ENCODE measurements at places on chromosomes 12 and 14.

GRCh38 chr14:106044949-106045596, 518.7 kb downstream of the TMEM121 start:
- DNase-seq: peak; percentile 51

DNA sequence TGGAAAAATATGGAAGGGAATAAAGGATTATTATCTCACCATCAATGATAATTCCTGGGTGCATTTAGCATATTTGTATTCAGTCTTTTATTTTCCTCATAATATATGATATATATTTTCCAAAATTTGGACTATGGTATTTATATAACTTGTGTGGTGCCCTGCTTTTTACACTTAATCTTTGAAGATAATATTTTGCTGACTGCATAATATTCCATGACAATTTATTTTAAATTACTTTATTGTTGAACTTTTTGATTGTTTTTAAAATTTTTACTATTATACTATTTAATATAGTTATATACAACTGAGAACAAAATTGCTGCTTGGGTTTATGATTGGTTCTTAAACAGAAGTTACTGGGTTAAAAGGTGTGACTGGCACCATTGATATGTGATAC, 212.3 kb downstream of the TTC6 start:
- DNase-seq: no peak

DNA sequence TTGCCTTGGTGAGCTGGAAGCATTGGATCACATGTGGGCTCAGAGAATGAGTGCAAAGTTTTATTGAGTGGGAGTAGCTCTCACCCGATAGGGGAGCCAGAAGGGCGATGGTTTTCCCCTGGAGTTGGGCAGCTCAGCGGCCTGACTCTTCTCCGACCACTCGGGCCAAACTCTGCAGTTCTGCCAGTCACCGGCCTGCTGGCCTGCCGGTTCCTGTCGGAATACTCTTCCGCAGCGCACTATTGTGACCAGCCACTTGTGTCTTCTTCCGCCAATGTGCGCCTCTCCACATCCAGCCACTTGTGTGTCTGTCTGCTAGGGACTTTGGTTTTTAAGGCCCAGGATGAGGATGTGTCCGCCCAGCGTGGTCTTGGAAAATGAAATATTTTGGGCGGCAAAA, 43.5 kb upstream of the PRKD1 start:
- no peak for DNase-seq

DNA sequence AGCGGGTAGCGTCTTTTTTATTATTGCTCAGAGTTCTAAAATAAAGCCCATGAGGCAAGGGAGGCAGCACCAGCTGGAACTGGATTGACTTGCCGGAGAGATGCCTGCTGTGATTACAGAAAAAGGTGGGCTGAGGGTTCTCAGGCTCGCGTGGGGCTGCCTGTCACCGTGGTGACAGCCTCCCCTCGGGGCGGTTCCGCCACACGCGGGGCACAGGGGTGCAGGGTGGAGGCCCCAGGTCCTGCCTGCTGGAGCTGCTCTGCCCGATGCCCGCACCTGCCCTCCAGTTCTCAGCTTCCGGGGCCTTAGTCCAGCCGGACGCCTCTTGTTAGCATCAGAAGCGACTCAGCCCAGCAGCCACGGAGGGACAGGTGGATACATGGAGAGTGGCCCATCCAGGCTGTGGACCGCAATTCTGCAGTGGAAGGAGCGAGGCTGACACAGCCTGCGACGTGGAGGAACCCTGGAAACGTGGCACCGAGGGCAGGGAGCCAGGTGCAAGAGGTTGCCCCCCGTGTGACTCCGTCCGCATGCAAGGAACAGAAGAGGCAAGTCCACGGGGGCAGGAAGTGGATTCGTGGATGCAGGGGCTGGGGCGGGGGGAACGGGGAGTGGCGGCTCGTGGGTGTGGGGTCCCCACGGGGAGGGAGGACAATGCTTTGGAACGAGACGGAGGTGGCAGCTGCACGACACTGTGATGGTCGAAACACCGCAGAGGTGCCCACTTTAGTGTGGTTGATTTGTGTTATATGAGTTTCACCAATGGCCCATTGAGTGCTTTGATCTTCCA, 79.5 kb downstream of the GALNT9 start:
- no peak for DNase-seq

DNA sequence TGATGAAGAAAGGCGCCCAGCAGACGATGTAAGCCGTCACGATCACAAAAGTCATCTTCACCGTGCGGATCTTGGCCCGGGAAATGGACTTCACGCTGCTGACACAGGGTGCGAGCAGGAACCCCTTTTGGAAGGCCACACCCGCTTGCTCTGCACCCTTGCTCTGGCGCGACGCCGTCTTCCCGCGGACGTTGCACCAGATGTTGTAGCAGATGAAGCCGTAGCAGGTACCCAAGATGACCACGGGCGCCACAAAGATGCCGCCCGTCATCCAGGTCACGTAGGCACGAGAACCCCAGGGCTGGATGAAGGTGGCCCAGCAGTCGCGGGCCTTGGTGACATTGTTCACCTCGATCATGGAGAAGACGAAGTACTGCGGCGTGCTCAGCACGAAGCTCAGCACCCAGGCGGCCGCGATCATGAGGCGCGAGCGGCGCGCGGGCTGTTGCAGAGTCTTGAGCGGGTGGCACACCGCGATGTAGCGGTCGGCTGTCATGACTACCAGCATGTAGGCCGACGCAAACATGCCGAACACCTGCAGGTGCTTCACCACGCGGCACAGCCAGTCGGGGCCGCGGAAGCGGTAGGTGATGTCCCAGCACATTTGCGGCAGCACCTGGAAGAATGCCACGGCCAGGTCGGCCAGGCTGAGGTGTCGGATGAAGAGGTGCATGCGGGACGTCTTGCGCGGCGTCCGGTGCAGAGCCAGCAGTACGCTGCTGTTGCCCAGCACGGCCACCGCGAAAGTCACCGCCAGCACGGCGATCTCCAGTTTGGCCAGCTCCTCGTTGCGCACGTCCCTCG, 890 bp downstream of the AVPR1A start:
- no peak for DNase-seq

DNA sequence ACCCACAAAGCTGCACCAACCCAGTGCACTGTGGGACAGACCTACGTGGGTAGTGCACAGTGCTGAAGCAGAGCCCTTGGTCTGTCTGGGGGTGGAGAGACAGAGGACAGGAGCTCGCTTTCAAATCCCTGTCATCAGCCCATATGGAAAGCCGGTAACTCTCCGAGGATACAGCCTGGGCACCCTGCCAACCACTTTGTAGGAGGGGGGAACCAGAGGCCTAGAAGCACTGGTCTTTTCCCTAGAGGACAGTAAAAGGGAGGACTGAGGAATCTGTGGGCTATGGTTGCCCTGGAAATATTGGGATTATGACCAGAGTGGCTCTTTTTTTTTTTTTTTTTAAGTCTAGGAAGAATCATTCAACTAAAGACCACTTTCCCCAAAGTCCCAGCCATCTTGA, 74.3 kb downstream of the MAP3K9 start:
- no peak for DNase-seq

GRCh38 chr12:27331291-27331926, 1.2 kb upstream of the BMAL2 start:
- peak; percentile 74 for DNase-seq

GRCh38 chr14:80395031-80395430, 183.7 kb upstream of the DIO2 start:
- no peak for DNase-seq

GRCh38 chr14:98093111-98093510, 1178.9 kb downstream of the BCL11B start:
- no peak for DNase-seq

DNA sequence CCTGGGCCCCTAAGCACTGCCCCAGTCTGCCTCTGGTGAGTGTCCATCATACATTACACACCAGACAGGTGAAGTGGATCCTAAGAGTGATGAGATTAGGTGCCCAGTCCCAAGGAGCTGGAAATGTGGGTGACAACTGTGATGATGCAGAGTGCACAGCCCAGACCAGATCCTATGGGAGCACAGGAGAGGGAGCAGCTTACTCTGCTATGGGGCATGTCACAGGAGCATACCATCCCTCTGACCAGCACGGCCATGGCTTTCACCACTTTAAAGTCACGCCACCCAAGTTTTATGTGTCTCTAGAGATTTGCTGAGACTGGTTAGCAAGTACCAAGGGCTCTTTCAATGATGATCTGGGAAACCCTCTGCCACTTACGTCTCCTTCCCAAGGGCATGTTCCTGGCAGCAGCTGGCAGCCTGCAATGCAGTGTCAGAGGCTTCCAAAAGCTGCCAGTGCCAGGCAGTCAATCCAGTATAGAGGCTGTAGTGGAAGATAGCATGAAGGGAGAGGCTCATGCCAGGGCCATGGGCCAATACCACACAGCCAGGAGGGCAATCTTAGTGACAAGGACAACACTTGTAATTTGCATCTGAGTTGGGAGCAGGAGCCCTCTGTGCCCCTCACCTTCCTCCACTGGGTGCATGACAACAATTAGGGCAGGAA, 40.2 kb downstream of the STAB2 start:
- no peak for DNase-seq

- peak; percentile 10 for DNase-seq
These were observed 2.2 kb downstream of the ADIPOR2 start for GRCh38 chr12:1692895-1693610.

DNA sequence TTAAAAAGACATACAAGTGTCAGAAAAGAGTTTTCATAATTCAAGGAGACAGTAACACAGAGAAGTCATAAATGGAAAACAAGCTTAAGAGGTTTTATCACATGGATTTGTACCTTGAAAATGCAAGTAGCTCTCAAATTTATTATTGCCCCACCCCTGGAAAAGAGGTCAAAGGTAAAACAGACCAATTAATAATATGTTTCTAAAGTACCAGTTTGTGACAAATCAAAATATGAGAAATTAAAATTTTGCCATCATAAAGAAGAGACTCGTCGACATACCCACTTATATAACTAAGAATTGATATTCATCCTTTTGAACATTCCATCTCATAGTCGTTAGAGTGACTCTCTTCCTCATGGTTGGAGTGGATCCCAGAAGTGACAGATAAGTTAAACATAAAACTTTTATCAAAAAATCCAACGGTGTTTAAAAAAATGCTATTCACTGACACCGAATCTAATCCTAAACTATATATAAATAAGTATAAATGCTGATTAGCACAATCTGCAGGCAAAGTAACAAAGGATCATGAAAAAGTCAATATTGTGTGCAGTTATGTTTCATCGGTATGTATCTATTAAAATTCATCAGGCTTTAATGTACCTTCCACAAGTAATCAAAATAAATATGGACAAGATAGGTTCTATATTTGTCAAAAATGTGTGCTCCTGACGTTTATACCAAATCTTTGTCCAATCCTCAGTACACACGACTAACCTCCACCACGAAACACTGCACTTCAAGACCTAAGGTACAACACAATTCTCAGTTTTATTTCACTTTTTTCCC, 2.3 kb downstream of the CORO1C start:
- DNase-seq: no peak

- DNase-seq: no peak
These were observed 400.5 kb upstream of the CCDC196 start for GRCh38 chr14:66085665-66086064.

DNA sequence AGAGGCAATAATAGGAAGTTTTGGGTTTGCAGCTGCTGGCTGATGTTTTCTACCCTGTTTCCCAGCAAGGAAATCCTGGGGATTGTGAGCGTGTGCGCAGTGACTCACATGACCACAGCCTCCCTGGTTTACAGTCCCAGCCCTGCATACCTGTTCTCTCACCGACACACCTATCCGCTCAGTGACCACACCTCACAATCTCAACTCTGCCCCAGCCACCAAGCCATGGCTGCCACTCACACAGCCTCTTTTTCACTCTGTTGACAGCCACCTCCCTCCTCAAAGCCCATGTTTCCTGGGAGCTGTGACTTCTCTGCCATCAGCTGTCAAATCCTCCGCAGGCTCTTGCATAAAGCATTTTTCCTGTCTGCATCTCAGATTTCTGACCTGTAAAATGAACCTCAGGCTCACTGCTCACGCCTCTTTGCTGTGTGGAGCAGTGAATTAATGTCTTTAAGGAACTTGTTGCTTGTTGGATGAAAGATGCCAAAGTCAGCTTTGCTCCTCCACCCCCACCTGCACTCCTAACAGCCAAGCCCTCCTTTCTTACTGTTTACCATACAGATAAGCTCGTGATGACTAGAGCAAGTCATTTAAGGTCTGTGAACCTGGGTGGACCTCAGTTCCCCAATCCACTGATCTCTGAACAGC, 43.5 kb downstream of the B4GALNT3 start:
- DNase-seq: no peak

- no peak for DNase-seq
These were observed 797.4 kb downstream of the DIO2 start for GRCh38 chr14:79413734-79414428.

DNA sequence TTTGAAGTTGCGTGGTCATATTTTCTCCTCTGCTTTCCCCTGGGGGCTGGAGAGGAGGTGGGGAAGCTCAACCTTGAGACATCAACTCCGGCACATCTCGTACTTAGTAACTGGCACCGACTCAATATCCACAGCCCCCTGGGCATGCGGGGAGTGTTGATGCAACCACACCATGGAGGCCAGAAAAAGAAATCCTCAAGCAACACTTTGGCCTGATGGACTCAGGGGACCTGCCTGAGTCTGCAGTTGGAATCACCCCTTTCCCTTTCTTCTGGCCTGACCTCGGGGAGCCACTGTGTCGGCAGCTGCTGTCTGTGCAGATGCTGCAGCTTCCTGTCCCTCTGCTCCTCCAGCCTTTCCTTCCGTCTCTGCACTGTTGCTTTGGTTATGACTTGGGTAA, 11.4 kb upstream of the AACS start:
- DNase-seq: no peak

- no peak for DNase-seq
These were observed 36.7 kb downstream of the SLC25A47 start for GRCh38 chr14:100359881-100360280.

GRCh38 chr14:95689441-95689840, 3.2 kb downstream of the TCL1B start:
- no peak for DNase-seq

GRCh38 chr12:51863933-51864832, 15.7 kb upstream of the FIGNL2 start:
- DNase-seq: no peak

DNA sequence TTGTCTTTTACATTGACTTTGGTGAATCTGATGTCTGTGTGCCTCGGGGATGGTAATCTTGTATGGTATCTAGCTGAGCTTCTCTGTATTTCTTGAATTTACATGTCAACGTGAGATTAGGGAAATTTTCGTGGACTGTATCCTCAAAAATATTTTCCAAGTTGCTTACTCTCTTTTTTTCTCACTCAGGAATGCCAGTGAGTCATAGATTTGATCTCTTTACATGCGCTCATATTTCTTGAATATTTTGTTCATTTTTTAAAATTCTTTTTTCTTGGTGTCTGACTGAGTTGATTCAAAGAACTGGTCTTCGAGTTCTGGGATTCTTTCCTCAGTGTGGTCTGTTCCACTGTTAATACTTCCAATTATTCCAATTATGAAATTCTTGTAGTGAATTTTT, 207.7 kb downstream of the RAD51B start:
- no peak for DNase-seq

- peak; percentile 51 for DNase-seq
These were observed 54.2 kb downstream of the RPAP3 start for GRCh38 chr12:47651368-47652254.

DNA sequence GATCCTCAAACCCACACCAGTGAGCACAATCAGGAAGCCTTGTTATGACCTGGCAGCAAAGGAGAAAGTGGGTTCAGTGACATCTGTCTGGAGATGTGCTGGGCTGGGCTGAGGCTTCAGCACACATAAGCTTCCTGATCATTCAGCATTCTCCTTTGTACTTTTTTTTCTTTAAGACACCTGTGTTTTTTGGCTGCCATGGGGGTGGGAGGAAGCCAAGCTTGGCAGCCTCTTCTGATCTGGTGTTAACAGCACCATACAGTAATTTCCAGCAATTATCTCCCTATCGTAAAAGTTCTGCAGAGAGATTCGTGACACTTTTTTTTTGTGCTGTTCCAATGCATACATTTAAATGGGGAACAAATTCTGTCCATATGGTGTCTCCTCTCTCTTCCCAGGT, 38.9 kb upstream of the RASSF3 start:
- no peak for DNase-seq
